NCI-H2029 (cell line): ENCODE measurements at places on chromosomes 2 and 18.

DNA sequence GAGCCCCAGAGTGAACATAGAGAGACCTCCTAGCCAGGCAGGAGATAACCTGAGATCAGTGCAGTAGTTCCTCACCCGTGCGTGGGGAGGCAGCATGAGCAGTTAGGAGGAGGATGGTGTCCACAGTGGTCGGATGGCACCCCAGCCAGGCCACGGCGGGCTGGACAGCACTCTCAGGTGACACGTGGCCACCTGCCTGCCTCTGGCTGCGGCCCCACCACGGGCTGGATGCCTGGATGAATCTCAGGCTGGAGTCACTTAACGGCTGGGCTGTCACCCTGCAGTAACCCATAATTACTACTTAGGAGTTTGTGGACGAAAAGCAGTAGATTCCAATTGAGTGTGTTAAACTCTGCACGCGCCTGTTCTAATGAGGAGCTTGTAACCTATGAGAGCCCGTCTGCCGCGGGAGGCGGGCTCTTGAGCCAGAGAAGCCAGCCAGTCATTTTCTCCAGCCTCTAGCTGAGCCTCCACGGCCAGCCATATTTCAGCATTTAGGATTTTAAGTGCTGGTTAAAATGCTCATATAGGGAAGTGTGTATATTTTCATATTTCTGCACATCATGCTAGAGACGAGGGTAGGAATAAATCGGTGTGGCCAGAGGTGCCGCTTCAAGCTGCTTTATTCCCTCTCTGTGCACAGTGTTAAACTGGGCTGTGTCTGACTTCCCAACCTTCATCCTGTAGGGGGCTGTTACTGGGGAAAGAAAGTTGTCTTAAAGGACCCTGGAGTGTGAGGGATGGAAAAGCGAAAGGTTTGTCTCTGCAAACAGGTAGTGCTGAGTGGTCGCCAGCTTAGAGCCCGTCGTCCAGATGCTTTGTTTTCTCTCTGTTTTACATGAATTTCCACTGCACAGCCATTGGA, 144.0 kb downstream of the GLI2 start:
- DNase-seq: no peak

GRCh38 chr2:80073134-80073561, 231.4 kb downstream of the LRRTM1 start:
- DNase-seq: peak; percentile 2

DNA sequence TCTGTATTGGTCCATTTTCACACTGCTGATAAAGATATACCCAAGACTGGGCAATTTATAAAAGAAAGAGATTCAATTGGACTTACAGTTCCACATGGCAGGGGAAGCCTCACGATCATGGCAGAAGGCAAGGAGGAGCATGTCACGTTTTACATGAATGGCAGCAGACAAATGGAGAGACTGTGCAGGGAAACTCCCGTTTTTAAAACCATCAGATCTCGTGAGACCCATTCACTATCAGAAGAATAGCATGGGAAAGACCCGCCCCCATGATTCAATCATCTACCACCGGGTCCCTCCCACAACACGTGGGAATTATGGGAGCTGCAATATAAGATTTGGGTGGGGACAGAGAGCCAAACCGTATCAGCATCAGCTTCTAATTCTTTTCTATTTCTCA, 217.0 kb downstream of the ANAPC1 start:
- no peak for DNase-seq

- DNase-seq: no peak
These were observed 697.1 kb downstream of the SOCS6 start for GRCh38 chr18:70985948-70986347.

GRCh38 chr2:85813211-85813981, 59.6 kb downstream of the ATOH8 start:
- no peak for DNase-seq

- DNase-seq: no peak
These were observed 42.5 kb upstream of the GLI2 start for GRCh38 chr2:120693121-120693520.

- no peak for DNase-seq
These were observed 775.4 kb downstream of the TSN start for GRCh38 chr2:122530814-122531213.

DNA sequence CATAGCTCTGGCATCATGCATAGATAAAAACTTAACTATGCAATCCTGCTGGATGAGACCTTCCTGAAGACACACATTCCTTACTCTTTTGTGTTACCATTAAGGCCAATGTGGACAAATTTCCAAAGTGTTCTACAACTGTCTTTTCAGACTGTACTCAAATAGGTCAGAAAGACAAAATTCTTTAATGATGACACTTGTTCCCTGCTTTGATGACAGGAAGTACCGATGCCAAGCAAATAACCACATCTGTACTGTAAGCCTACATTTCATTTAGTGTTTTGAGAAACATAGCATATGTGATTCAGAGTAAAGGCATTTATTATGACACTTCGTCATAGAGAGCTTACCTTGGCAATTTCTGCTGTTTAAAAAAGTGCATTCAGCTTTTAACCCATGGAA, 55.0 kb downstream of the PMAIP1 start:
- DNase-seq: no peak

GRCh38 chr2:168156661-168157060, 90.7 kb downstream of the STK39 start:
- DNase-seq: peak; percentile 10

- no peak for DNase-seq
These were observed 252.4 kb downstream of the GRB14 start for GRCh38 chr2:164368896-164369295.

- DNase-seq: no peak
These were observed 90.5 kb upstream of the FHL2 start for GRCh38 chr2:105489168-105489878.

DNA sequence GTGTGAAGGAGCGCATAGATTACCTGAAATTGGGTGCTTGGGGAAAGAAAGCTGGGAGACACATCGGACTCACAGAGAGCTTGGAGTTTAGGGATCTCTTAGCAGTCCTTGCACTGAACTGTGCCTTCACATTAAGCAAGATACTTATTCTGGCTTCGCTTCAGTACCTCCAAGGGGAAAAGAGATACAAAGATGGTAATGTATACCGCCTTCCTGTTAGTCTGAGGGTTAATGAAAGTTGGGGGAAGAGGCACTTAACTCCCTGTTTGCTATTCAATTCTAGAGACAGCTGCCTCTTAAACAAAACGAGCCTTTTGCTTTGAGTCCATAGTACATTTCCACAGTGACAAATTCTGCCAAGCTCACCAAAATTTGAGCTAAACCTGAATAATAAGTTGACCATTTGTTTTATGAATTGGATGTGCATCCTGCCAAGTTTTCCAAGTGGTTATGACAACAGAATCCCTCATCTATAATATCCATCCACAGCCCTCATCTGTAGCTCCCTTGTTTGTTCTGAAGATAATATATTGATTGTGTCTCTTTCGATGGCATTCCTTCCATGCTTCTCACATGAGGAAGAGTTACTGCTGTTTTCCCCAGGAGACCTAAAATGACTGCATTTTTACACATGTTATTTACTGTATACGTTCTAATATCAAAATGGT, 287.1 kb upstream of the ATP5MC3 start:
- DNase-seq: no peak

- no peak for DNase-seq
These were observed 102.9 kb downstream of the CCDC141 start for GRCh38 chr2:178947006-178947405.

DNA sequence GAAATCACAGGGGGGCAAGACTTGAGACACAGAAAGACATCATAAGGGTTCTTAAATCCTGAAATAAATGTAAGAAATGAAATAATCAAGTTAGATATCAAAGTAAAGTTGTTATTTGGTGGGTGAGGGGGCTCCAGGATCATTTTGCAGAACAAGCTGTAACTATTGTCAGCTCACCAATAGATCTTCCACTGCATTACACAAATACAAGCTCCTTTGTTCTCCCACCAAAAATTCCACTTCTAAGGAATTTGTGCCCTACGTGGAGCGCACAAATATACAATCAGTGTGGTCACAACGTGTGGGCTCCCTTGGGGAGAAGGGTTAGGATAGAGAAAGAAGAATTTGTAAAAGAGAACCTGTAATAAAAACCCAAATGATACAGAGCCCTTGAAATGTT, 19.2 kb upstream of the GALNT5 start:
- DNase-seq: no peak

DNA sequence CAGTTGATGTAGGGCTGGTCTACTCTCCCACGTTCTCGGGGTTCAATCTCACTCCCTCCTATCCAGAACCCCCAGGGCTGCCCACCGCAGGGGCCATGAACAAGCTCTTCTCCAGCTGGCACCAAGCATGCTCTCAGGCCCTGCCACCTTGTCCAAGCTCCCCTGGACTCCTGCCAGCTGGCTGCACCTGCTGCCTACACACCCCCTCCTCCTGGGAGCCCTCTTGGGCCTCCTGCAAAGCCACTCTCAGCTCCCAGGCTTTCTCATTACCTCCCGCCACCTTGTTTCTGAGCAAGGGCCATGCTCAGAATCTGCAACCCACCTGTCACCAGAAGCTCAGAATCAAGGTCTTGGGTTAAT, 56.0 kb downstream of the HDAC4 start:
- DNase-seq: peak; percentile 84

- no peak for DNase-seq
These were observed 387.2 kb upstream of the DCC start for GRCh38 chr18:51952844-51953243.

- DNase-seq: no peak
These were observed 57.7 kb downstream of the PDCL3 start for GRCh38 chr2:100620481-100620880.

DNA sequence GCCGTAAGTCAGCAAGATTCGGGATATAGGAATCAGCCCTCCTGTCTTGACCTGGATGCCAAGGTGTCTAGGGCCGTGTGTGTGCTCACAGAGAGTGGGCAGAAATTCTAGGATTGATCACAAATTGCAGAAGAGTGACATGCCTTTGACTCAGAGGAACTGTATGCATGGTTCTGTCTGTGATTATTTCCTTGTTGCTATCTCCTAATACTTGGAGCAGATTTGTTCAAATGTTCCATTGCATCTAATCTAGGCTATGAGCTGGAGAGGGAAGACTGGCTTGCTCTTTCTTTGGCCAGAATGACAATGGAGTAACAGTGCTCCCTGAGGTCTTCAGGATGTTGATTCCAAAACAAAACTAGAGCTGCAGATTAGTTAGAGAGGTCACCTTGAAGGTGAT, 115.0 kb downstream of the EN1 start:
- DNase-seq: no peak

DNA sequence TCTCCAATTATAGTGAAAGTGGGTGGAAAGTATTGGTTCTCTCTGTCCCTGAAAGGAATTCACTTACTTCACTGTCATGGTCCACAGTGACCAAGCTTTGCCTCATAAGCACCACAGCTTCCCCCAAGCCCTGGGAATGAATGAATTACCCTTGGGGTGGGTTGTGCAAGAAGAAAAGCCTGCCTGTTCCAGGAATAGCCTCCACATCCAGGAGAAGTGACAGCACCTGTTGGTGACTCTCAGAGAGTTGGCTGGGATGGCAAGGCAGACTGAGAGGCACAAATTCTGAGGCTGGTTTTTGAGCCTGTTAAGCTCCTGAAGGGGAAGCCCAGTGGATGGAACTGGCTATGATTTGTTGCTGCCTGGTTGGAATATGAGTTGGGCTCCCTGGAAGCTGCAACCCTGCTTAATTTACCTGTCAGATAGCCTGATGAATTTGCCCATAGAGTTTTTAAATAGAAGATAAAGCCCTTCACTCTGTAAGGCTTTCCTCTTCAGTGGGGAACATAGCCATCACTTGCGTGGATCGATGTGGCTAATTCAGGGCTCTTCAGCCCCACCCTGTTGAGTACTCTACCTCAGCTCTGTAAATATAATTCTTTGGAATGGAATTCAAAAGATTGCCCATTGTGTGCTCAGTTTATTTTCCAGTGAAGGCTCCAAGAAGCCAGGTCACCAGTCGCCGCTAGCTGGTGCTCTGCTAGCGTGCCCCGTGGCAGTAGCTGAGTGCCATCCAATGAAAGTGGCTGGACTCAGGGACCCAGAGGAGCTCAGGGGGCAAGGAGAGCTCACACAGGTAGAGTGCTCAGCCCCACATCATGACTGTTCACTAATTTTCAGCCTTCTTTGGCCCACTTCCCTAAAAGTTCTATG, 479.3 kb downstream of the IRS1 start:
- DNase-seq: no peak

DNA sequence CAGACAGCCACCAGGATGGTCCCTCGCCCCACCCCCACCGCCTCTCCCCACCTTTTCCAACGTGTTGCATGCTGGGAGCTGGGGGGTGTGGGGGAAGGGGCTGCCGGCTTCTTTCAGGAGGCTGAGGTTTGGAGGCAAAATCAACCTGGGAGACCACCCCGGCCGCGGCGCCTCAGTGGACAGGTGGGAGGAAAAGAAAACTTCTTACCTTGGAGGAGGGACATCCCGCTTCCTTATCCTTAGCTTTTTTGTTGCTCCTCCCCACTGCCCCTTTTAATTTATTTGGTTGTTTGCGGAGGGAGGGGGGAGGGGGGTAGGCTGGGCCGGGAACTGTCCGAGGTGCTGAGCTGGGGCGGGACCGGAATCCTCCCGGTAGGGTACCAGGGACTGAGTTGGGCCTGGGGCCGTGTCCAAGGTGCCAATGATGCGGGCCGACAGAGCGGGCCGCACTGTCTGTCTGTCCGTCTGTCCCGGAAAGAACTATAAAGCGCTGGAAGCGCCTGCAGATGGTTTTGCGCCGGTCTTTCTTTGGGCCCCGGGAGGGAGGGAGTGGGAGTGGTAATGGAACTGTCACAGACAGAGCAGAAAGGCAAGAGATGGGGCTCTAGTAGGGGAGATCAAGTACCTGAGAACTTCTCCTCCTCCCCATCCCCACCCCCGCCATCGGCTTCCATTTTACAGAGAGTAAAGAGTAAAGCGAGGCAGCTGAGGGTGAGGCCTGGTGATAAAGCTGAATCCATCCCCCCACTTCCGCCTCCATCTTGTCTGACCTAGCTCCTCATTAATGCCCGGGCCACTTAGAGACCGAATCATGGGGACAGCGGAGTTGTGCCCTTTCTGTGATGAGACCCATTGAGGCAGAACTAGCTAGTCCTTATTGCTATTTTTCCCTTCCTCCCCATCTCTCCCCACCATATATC, 2.4 kb downstream of the CDK5R2 start:
- DNase-seq: peak; percentile 46

DNA sequence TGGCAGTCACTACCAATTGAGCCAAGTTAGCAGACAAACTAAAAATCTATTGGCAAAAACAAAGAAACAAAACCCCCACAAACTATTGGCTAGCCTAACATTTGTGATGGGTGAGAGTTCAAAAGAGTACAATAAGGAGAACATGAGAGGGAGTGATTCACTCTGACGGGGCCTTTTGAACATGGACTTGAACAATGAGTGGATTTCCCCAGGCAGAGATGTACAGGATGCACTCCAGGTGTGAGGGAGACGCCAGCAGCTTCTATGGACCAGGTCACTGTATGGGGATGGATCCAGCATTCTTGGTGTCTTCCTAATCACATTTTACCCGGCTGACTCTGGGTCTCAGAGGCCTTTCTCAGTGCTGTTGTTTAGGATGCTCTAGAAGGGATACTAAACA, 167.5 kb upstream of the SMAD2 start:
- DNase-seq: no peak

GRCh38 chr2:96264656-96265348, 995 bp downstream of the TMEM127 start:
- no peak for DNase-seq
